ENCODE measurements at places on chromosomes 1 and 21. TPM values are rescaled to one million over a fixed set of nuclear protein-coding genes. Genes with fewer than 3 reads are reported as not detected.

GRCh38 chr1:113192980-113193379 is 120.0 kb downstream of the LRIG2 start:
- DNase-seq, result no peak

DNA sequence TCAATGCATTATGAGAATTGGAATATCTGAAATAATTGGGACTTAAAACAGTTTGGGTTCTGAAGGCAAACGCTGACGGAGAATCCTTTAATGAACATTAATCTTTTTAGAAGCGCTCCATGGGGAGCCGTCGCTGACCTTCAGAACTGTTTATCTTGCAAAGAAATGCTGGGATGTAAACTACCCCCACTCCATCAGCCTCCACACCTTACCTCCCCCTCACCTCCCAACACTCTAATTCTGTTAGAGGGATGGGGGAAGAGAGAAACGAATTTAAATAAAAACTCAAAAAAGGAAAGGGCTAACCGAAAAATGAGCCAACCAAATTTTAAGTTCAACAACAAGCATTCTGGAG is 44.1 kb upstream of the DNAJC6 start:
- no peak for DNase-seq

DNA sequence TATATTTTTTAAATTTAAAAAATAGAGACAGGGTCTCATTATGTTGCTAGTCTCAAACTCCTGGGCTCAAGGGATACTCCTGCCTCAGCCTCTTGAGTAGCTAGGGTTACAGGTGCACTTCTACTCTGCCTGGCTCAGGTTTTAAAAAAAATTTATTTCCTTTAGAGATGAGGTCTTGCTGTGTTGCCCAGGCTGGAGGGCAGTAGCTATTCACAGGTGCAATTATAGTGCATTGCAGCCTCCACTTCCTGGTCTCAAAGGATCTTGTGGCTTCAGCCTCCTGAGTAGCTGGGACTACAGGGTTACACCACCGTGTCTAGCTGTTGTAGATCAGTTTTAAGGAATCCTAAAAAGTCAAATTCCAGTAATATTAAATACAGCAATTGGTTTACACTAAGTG is 5.0 kb downstream of the RNF11 start:
- no peak for DNase-seq

DNA sequence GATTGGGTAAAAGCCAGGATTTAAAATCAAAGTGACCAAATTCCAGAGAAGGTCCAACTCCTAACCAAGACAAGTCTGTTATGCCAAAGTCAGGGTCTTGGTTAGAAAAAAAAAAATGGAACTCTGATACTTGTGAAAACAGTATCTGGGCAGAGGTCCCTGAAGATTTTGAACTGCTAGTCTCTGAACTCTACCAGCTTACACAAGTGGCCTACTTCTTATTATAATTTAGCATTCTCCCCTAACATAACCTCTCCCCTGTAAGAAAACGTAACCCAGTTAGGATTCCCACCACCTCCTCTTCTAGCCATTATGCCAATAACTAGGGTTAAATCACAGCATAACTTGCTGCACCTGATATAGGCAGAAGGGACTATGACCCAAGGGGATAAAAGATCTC is 220.5 kb downstream of the COL24A1 start:
- no peak for DNase-seq

DNA sequence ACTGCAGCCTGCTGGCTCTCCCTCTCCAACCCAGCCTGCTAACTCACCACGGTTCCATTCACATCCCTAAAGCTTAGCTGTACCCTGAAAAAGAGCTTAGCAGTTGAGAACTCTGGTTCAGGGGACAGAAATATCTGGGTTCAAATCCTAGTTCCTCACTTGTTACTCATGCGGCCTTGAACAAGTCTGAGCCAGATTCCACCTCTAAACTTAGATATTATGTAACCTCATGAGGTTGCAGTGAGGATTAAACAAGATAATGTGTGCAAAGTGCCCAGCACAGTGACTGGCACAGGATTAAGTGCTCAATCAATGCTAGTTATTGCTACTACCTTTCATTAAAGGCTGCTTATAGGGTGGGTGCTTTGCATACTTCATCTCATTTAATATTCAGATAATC is 41.3 kb upstream of the DHCR24 start:
- no peak for DNase-seq

The RIPK4 gene
- total RNA-seq, result 0.09 TPM

DNA sequence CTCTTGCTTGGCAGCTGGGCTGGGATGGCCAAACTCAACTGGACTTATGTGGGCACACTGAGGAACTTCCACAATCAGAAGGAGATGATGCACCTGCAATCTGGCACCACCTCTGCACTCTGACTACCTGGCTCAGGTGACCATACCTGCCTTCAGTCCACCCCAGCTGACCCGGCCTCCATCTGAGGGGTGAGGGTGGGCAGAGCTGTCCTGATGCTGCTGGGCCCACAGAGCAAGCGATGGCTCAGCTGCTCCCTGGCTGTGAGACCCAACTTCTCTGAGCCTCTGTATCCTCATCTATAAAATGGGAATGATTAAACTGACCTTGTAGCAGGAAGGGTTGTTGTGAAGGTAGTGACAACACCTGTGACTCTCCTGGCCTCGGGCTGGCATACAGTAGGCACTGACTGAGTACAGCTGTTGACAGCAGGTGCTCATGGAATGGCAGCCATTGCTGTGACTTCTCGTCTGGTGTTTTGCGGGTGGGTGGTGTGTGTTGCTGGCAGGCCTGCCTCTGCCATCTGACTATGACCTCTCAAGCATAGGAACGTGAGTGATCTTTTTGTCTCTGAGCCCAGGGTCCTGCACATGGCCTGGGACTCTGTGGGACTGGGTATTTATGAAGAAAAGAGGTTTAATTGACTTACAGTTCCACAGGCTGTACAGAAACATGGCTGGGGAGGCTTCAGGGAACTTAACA is 438.5 kb downstream of the PTPRU start:
- peak; percentile 45 for DNase-seq

DNA sequence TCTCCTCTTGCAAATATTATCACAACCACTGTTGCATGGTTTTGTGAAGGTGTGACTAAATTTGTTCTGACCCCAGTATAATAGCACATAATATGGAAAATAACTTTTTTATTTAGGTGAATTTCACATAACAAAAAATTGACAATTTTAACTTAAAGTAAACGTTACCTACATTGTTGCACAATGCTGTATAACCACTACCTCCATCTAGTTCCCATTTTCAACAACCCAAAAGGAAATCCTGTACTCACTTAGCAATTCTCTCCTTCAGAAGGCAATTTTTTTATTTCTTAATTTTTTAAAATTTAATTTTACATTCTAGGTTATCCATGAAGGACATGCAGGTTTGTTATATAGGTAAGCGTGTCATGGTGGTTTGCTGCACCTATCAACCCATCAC is 95.2 kb downstream of the KCNJ6 start:
- no peak for DNase-seq

The IRF6 gene
- 1.8 TPM for total RNA-seq

GRCh38 chr1:186925881-186926669 is 97.3 kb downstream of the PLA2G4A start:
- no peak for DNase-seq

DNA sequence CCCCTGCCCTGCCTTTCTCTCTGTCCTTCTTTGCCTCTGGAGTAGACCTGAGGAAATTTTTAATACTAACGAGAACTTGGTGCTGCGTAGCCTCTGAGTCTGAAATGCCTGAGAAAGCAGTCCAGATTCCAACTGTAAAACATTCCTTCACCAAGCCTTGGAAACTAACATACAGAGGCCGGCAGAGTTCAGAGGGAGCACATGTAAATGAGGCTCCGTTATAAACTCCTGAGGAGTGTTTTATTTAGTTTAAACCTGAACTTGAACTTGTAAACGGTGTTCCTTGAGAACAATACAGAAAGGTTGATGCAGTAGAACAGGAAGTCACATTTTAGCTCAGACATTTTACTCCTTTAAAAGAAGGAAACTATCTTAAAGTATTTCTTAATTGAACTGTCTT is 280.7 kb downstream of the TM2D1 start:
- no peak for DNase-seq

DNA sequence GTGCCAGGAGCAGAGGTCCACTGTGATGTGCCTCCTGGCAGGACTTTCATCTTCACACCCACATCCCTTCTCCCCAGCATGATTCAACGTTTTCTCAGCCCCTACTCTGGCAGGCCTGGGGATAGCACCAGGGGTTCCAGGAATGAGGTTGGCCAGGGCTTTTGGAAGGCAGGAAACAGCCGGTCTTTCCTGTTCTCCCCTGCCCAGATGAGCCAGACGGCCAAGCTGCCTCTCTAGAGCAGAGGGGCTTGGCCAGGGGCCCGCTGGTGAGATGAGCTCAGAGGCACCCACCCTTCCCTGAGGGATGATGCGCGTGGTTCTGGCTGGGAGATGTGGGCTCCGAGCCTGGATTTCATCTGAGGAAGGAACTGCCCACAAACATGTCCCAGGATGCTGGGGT is 4.3 kb upstream of the MFAP2 start:
- peak; percentile 78 for DNase-seq

GRCh38 chr1:203280061-203280460 is 25.3 kb upstream of the BTG2 start:
- no peak for DNase-seq

The ADAM15 gene
- total RNA-seq, result 147 TPM

The ACTL8 gene
- not detected for total RNA-seq

The GUCA2B gene
- not detected for total RNA-seq

GRCh38 chr1:3415260-3416090 is 39.0 kb upstream of the ARHGEF16 start:
- no peak for DNase-seq

DNA sequence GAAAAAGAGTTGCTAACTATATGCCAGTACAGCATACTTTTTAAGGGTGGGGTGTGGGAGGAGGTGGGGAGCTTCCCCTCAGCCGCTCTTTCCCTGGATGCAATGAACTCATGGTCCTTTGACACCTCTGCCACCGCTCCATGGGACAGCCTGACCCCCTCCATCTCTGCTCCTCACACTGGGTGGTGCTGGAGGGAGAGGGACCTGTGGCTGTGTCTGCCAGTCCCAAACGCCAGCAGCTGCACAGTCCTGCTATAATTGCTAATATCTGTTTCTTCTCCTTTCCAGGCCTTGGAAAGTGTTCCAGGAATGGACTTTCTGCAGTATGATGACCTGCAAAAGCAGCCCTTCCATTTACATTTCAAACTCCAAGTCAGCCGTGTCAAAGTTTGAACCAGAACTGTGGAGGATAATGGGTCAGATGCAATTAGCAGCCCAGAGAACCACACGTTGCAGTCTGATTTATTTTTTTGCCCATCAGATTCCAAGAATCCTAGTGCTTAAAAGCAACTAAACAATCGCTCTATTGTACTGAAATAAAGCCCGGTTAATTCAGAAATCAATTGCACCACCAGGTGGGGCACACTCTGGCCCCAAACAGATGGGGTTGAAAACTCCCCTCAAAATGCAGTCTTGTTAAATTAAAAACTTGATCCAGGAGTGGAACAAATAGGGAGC is 160.7 kb upstream of the LMO4 start:
- no peak for DNase-seq

DNA sequence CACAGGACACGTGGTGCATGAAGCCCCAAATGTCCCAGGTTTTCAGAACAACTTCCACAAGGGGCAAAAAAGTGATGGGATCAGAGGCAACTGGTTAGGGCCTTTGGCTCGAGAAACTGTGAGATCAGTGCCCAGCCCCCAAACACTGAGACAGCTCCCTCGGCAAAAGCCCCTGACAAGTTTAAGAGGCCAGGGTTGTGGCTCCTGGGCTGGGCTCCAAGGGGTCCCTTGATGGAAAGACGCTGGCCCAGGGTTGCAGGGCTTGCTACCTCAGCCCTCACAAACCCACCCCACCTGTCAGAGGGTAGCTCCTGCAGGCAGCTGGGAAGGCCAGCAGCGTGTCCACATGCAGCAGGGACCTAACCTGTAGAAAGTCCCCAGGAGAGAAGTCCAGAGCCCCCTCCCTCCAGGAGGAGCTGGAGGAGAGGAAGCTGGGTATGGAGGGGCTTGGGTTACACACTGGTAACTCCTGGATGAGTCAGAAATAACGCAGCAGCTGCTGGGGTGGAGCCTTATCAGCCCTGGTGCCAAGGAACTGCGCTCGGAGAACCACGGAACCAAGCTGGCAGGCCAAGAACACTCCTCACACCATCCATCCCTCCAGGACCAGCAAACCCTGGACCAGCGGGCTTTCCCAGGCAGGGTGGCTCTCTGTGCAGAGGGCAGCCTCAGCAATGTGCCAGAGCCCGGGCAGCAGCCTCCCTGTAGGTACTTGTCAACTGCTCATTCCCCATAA is 37.5 kb downstream of the CTNNBIP1 start:
- DNase-seq, result no peak

Data from sciatic nerve (tissue), 2 donors.